Activated CD4-positive, alpha-beta T cell treated with anti-CD3 and anti-CD28 coated beads, Interleukin-2, amount 10 ng/mL, durations not matched to agents 24 days and 14 days (primary cell): ENCODE measurements at places on chromosomes 16 and 17.

GRCh38 chr16:5075637-5076036 lies 4.0 kb downstream of the ALG1 start:
- H3K4me1 ChIP-seq = peaks cover 23% of the 10 kb centered on the region
- DNase-seq = no peak
- peaks cover 25% of the 10 kb centered on the region for H3K36me3 ChIP-seq

DNA sequence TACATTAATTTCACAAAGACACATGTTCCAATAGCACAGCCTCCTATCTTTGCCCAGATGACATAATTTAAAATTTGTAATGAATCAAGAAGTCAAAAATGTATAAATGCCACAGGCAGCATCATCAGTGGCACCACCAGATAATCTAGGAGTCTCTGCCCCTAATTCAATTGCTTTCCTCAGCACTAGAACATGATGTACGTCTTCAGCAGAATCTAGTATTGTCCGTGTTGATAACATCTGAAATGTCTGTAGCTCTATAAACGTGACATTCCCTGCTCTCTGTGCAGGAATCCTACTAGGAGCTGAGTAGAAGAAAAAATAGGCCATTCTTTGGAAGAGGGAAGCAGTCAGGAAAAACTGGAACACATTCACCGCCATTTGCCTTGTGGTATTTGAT lies 21.4 kb upstream of the SLC38A8 start:
- no peak overlapping the region for H3K4me3 ChIP-seq
- no peaks in the 10 kb centered on the region for H3K27me3 ChIP-seq
- peaks cover 7% of the 10 kb centered on the region for H3K4me1 ChIP-seq
- no peak overlapping the region for H3K27ac ChIP-seq

DNA sequence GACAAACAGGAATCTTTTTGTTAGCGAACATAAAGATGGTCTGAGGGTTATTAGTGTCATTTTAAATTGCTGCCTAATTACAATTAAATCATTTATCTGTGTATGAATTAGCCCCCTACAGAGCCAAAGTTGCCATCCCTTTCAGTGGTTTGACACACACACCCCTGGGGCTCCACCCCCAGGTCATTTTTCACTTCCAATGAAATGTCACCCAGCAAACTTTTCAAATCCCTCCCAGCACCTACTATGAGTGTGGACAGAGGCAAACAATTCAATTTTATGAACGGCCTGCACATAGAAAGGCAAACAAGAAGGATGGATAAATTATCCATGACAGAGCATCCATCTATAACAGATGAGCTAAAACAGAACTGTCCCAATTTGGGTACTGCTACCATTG lies 2.4 kb downstream of the MYH10 start:
- H3K27ac ChIP-seq = no peak overlapping the region
- no peaks in the 10 kb centered on the region for H3K36me3 ChIP-seq
- peaks cover 16% of the 10 kb centered on the region for H3K4me1 ChIP-seq
- no peak overlapping the region for H3K4me3 ChIP-seq
- H3K27me3 ChIP-seq = peaks cover 54% of the 10 kb centered on the region

GRCh38 chr17:74051348-74051747 lies 152.1 kb upstream of the RPL38 start:
- H3K27ac ChIP-seq = no peak overlapping the region
- peaks cover 11% of the 10 kb centered on the region for H3K27me3 ChIP-seq
- no peak overlapping the region for H3K4me3 ChIP-seq
- H3K4me1 ChIP-seq = peaks cover 2% of the 10 kb centered on the region
- no peak for DNase-seq

DNA sequence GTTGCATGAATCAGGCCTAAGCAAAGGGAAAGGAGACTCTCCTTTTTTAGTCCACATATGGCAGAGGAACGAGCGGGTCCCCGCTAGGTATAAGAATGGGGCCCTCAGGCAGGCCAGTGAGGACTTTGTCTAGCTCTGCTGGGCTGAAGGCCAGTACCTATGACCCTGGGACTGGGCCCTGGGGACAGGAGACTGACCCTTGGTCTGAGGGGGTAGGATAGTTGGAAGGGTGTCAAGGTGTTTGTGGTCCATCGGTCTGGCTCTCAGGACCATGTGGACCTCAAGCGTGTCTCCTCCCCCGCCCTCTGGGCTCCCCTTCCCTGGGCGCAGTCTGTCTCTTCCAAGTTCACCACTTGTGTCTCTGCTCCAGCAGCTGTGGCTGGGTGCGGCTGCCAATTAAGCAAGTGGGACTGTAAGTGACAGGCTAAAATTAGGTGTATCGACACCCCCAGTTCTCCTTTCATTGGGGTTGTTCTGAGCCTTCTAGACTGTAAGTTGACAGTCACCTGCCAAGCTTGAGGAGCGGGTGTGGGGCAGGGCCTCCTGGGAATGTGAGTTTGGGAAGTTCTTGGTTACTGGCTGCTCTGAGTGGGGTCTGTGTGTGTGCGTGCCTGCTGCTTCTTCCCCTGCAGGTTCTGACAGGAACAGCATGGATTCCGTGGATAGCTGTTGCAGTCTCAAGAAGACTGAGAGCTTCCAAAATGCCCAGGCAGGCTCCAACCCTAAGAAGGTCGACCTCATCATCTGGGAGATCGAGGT lies 24.5 kb downstream of the AKAP1 start:
- no peak for DNase-seq
- no peaks in the 10 kb centered on the region for H3K27me3 ChIP-seq
- H3K4me1 ChIP-seq = peaks cover 3% of the 10 kb centered on the region
- H3K36me3 ChIP-seq = peaks cover 17% of the 10 kb centered on the region
- no peak overlapping the region for H3K27ac ChIP-seq
- H3K4me3 ChIP-seq = no peak overlapping the region

GRCh38 chr16:53945996-53946395 lies 242.0 kb downstream of the FTO start:
- no peaks in the 10 kb centered on the region for H3K27me3 ChIP-seq
- peaks cover 20% of the 10 kb centered on the region for H3K4me1 ChIP-seq
- H3K27ac ChIP-seq = no peak overlapping the region
- peak; percentile 67 for DNase-seq
- H3K4me3 ChIP-seq = no peak overlapping the region

DNA sequence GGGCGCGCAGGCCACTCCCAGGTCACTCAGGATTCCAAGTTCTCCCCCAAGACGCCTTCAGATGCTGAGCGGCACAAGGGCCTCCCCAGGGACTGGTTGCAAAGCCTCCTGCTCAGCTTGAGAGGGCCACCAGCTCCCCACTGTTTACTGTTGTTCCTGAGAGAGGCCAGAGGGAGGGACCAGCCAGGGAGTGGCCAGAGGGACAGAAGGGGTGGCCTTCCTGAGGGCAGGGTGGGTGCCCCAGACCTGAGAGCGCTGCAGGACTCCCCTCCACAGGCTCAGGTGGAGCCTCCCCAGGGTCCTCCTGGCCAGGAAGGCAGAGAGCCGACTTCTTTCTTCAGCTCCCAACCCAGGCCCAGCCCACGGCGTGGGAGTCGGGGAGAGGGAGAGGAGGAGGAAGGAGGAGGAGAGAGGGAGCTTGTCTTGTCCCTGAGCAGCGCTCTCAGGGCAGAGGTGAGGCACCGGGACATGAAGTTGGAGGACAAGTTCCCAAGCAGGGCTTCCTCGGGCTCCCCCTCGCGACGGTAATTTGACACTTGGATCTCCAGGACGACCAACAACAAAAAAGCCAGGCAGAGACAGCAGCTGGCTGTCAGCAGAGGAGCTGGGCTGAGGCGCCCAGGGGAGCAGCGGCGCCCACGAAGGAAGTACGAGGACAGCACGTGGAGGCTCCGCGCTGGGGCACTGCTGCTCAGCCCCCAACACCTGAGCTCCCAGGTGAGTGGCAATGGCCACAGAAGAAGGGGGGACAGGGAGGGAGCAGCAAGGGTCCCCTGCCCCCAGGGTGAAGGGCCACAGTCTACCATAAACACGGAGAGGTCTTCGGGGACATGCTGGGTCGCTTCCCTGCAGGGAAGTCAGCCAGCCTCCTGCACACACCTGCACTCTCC lies 497 bp downstream of the SMIM5 start:
- no peaks in the 10 kb centered on the region for H3K27me3 ChIP-seq
- H3K36me3 ChIP-seq = no peaks in the 10 kb centered on the region
- no peak overlapping the region for H3K4me3 ChIP-seq
- H3K27ac ChIP-seq = no peak overlapping the region
- peak; percentile 87 for DNase-seq

DNA sequence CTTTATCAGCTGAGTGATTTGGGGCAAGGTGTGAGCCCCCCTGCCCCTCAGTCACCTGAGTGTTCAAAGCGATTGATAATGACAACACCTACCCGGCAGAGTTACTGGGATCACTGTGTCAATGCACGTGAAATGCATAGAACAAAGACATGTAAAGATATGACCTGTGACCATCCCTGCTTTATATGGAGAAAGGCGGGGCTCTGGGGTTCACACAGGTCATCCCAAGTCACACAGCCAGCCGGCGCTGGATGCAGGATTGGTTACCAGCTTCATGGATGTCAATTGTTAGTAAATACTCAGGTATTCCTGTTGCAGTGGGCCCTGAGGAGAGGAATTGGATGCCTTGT lies 64.4 kb downstream of the CRISPLD2 start:
- no peak for DNase-seq
- H3K4me1 ChIP-seq = no peaks in the 10 kb centered on the region
- no peak overlapping the region for H3K4me3 ChIP-seq
- H3K27ac ChIP-seq = no peak overlapping the region
- peaks cover 18% of the 10 kb centered on the region for H3K27me3 ChIP-seq
- H3K36me3 ChIP-seq = no peaks in the 10 kb centered on the region

GRCh38 chr16:86929057-86929871 lies 350.9 kb downstream of the FOXL1 start:
- H3K4me3 ChIP-seq = no peak overlapping the region
- no peak overlapping the region for H3K27ac ChIP-seq
- H3K4me1 ChIP-seq = no peaks in the 10 kb centered on the region
- H3K27me3 ChIP-seq = peaks cover 42% of the 10 kb centered on the region

DNA sequence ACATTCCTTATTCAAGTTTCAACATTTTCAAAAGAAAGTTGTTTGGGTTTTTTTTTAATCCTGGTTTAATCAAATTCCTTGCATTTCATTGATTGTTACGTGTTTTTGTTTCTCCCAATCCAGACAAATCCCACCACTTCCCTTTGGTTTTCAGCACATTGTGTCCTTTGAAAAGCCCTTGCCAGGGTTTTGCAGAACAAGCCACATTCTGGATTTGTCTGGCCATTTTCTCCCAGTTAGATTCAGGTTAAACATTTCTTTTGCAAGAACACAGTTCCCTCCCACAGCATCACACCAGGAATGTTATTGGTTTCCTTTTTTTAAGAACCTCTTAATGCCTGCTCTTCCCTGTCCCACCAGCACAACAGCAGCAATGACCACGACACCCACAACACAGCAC lies 278.0 kb upstream of the SALL1 start:
- no peak for DNase-seq
- no peaks in the 10 kb centered on the region for H3K36me3 ChIP-seq
- no peaks in the 10 kb centered on the region for H3K4me1 ChIP-seq
- H3K27me3 ChIP-seq = no peaks in the 10 kb centered on the region
- H3K4me3 ChIP-seq = no peak overlapping the region

DNA sequence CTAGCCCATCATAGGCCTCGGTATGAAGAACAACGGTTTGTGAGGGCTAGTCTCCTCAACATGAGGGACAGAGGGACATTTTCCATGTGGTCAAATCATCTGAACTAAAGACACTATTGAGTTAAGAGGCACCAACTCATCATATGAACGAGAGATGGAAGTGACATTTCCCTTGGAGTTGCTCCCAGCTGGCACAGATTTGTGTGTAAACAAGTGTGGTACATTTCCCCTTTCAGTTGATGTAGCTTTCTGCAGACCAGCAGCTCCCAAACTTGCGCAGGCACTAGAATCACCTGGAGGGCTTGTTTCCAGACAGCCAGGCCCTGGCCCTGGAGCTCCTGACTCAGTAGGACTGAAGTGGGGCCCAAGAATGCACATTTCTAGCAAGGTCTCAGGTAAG lies 205.5 kb downstream of the PARN start:
- no peak overlapping the region for H3K4me3 ChIP-seq
- no peaks in the 10 kb centered on the region for H3K4me1 ChIP-seq
- H3K36me3 ChIP-seq = no peaks in the 10 kb centered on the region

GRCh38 chr17:75087558-75088453 lies at the start of gene SLC16A5:
TSS of gene SLC16A5 (plus strand) at chr17:75087954. CDS start at chr17:75093637, 5,683 bp downstream.
- H3K4me3 ChIP-seq = peak within 1 kb of the TSS; percentile 88
- H3K4me1 ChIP-seq = peaks cover 45% of the 10 kb centered on the region
- H3K27me3 ChIP-seq = no peaks in the 10 kb centered on the region
- peak within 1 kb of the TSS; percentile 87 for H3K27ac ChIP-seq
- peak; percentile 88 for DNase-seq

GRCh38 chr17:40552806-40553693 lies 12.2 kb downstream of the CCR7 start:
- H3K27me3 ChIP-seq = no peaks in the 10 kb centered on the region
- peaks cover 86% of the 10 kb centered on the region for H3K4me1 ChIP-seq
- peak; percentile 69 for DNase-seq

DNA sequence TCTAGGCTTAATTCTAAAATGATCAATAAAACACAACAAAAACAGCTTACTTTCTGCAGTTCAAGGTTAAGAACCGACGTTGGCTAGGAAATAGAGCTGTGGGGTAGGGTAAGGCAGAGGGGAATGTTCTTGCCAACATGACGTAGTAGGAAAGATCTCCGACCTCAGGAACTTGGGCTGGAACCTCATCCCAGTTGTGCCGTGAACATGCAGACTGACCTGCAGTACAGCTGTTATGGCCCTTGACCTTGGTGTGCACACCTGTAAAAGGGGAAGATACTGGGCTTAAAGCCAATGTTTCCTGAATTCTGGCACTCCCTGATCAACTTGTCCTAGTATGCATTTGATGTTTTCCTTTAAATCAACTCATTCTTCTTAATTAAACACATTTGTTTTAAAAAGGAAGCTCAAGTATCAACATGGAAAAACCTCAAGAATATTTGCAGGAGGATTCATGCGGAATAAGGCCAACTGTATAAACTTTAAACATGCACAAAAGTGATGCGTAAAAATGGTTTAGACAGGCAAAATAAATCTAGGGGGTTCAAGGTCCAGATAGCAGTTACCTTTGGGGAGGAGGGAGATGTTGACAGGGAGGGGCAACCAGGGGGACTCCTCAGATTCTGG lies 14.2 kb upstream of the SLC6A2 start:
- H3K27me3 ChIP-seq = no peaks in the 10 kb centered on the region
- no peak overlapping the region for H3K27ac ChIP-seq
- H3K36me3 ChIP-seq = no peaks in the 10 kb centered on the region

GRCh38 chr16:70523743-70524398 lies at the start of gene SF3B3:
TSS of gene SF3B3 (plus strand) at chr16:70523816. CDS start at chr16:70526657, 2,841 bp downstream.
- H3K27ac ChIP-seq = peak within 1 kb of the TSS; percentile 96
- no peaks in the 10 kb centered on the region for H3K27me3 ChIP-seq
- peaks cover 46% of the 10 kb centered on the region for H3K4me1 ChIP-seq
- peak; percentile 92 for DNase-seq
